Thoracic aorta (tissue), 2 donors: ENCODE measurements at places on chromosomes 11 and 22.

- no peak for DNase-seq
- no peak overlapping the region for H3K4me3 ChIP-seq
- H3K36me3 ChIP-seq = no peaks in the 10 kb centered on the region
- no peak overlapping the region for H3K27ac ChIP-seq
Observed at GRCh38 chr11:131645237-131645636, 274.8 kb downstream of the NTM start.

- peak overlapping the region; percentile 38 for H3K4me3 ChIP-seq
- DNase-seq = no peak
- H3K36me3 ChIP-seq = peaks cover 38% of the 10 kb centered on the region
- no peaks in the 10 kb centered on the region for H3K27me3 ChIP-seq
Observed at GRCh38 chr11:114080219-114080618, 20.7 kb downstream of the ZBTB16 start.

- H3K4me1 ChIP-seq = no peaks in the 10 kb centered on the region
- H3K36me3 ChIP-seq = no peaks in the 10 kb centered on the region
- no peak overlapping the region for H3K27ac ChIP-seq
- H3K4me3 ChIP-seq = no peak overlapping the region
Observed at GRCh38 chr11:68673306-68673945, 10.9 kb upstream of the GAL start.

DNA sequence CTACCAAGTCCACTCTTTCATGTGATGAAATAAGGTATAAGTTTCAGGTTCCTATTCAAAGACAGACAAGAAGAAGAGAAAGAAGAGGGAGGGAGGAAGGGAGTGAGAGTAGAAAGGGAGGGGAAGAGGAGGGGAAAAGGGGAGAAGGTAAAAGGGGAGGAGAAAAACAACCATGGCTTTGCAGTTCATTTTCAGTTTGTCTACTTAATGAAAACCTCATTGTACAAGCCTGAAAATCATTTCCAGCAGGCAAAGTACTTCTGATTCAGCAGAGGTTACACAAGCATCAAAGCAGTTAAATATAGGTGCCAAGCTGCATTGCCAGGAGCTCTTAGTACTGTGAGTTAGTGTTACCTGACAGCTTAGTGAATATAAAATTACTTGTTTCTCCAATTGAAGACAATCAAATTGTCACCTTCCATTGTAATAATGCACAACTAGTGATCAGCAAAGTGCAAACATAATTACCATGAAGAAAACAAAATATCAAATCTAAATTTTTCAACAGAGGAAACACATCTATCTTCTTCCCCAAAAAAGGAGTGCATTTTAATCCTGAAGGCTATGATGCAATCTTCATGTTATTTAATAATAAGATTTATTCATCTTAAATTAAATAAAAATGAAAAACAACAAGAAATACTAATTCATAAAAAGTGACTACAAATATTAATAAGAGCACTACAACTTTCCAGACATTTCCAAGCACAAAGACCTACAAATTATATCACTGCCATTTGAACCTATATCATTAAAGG is 8.2 kb downstream of the SOX6 start:
- H3K27me3 ChIP-seq = no peaks in the 10 kb centered on the region
- H3K36me3 ChIP-seq = no peaks in the 10 kb centered on the region
- DNase-seq = no peak

DNA sequence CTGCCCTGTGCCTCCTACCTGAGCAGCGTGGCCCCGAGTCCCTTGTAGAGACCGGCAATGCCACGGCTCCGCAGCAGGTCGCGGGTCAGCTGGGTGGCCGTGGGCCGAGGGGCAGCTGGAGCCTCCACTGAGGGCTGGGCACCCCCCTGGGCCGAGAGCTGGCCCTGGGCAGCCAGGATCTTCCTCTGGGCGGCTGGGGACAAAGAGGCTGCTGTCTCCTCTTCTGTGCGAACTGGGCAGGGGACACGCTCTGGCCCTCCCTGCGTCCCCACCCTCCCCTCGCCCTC is 2.6 kb upstream of the CEND1 start:
- no peak for DNase-seq
- no peak overlapping the region for H3K4me3 ChIP-seq
- H3K4me1 ChIP-seq = peaks cover 23% of the 10 kb centered on the region

DNA sequence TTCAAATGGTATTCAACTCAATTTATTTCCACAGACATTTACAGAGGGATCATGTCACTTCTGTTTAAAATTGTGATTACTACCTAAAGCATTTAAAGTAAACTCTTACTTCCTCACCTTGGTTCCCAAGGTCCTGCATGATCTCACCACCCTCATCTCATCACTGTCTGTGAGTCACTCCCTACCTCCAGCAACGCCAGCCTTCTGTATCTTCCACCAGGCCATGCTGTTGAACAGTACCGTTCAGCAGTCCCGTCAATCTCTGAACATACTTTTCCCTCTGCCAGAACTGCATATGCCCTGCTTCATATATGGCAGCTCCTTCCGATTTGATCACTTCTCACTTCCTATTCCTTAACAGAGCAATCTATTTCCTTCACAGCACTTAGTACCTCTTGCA is 2.0 kb downstream of the FBXO3 start:
- no peak overlapping the region for H3K27ac ChIP-seq
- no peak overlapping the region for H3K4me3 ChIP-seq
- H3K27me3 ChIP-seq = no peaks in the 10 kb centered on the region
- peaks cover 5% of the 10 kb centered on the region for H3K36me3 ChIP-seq

DNA sequence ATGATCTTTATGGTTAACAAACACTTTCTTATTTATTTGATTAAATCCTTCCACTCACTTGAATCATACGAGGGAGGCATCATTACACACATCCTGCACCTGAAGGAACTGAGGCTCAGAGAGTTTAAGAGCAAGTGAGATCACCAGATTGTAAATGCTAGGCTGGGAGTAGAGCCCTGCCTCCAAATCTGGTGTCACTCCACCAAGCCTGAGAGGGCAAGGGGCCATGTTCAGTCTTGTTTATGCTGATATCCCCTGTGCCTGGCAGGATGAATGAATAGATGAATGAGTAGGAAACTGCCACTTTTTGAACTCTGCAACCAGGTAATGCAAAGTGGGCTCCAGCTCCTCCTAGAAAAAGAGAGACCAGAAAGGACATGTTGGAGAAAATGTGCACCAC is 59.1 kb downstream of the RASSF10 start:
- H3K4me1 ChIP-seq = no peaks in the 10 kb centered on the region
- H3K4me3 ChIP-seq = no peak overlapping the region
- H3K36me3 ChIP-seq = no peaks in the 10 kb centered on the region

GRCh38 chr11:69304258-69304657 is 10.3 kb downstream of the MYEOV start:
- no peak overlapping the region for H3K27ac ChIP-seq
- H3K4me3 ChIP-seq = no peak overlapping the region

DNA sequence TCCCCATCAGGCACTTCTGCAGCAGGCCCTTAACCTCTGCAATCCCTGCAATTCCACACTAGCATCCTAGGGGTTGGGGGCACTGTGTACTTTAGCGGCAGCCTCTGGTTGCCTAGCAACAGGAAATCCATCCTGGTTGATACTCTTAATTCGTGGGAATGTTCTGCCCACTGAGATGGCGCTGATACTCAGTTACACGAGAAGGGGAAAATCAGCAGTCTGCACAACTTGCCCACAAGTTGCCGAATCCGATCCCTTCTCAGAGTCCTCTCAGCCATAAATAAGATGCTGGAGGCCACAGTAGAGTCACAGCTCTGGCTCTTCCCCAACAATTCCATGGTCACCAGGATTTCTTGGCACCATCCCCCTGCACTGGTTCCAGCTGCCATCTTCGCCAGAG is 57.6 kb upstream of the CRYBB3 start:
- no peaks in the 10 kb centered on the region for H3K27me3 ChIP-seq
- no peak overlapping the region for H3K4me3 ChIP-seq
- DNase-seq = no peak

DNA sequence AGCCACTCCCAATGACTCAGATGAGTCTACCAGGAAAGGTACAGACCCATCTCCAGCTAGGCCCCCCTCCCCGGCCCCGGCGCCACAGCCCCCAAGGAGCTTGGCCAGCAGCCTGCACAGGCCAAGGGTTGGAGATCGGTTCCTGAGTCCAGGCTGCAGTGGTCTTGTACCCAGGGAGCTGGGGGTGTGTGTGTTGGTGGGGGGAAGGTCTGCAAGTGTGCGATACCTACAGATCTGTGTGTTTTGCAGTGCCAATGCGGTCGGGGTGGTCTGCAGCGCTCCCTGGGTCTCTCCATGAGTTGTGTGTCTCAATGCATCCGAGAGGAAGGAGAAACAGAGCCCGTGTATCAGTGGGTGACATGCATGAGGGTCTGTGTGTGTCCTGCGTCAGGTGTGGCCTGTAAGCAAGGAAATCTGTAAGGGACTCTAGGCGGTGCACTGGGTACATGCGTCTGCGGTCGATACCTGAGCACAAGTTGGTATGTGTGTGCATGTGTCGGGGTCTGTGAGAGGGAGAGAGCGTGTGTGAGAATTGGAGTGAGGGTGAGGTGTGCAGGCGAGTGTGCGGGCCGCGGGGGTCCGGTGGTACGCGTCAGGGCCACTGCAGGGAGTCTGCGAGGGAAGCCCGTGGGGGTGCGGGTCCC is 645 bp downstream of the CDC42BPG start:
- H3K27ac ChIP-seq = no peak overlapping the region

DNA sequence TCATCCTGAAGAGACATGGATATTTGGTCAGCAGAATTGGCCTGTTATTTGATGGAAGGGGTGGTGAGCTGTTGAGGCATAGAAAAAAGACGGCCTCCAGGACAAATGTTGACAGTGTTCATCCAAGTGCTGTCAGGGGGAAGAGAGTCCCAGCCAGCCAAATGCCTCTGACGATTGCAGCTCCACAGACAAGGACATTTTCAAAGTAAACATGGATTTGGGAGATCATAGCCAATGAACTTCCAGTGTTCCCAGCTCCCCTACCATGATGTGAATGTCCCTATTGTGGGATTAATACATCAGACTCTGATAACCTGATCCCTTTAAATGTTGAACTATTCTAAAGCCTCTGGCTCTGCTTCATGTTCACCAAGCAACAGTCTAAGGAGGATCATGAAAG is 31.2 kb upstream of the PSMA1 start:
- no peaks in the 10 kb centered on the region for H3K36me3 ChIP-seq
- no peaks in the 10 kb centered on the region for H3K27me3 ChIP-seq
- no peak overlapping the region for H3K27ac ChIP-seq
- no peak overlapping the region for H3K4me3 ChIP-seq
- no peaks in the 10 kb centered on the region for H3K4me1 ChIP-seq

- H3K4me1 ChIP-seq = no peaks in the 10 kb centered on the region
- no peak overlapping the region for H3K27ac ChIP-seq
- no peaks in the 10 kb centered on the region for H3K27me3 ChIP-seq
- H3K36me3 ChIP-seq = no peaks in the 10 kb centered on the region
Observed at GRCh38 chr11:19447150-19447566, 206.4 kb upstream of the E2F8 start.

DNA sequence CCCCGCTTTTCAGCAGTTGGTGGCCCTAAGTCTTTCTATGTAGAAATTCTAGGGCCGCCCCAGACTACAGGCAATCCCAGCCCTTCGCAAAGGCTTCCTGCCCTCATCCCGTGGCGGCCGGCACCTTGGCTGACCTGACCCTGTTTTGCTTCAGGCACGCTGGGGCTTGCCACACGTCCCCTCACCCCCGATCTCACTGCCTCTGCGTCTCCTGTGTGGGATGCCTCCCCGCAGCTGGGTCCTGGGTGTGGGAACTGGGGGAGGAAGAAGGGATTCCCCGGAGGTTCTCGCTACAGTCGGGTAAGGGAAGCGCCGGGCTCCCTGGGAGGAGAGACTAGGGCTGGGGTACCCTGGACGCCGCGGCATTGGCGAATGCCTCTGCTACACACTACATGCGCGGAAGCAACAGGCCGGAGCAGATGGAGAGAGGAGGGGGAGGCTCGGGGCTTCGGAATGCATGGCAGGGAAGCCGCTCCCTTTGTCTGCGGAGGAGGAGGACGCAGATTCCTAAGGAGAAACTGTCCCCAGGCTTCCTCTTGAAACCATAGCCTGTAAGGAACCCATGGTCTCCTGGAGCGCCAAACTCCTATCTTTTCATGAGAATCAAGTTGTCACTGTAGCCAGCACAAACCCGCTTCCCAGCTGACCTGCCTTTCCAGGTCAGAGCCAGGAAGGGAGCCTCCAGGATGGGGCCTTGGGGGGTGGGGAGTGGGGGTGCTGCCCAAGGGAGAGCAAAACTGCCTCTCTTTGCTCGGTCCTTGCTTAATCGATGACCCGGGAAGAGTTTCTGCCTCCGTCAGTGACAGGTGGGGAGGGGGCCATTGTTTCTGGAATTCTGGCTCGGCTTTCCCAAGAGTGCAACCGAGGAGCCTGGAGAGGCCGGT is 1.4 kb downstream of the DTX4 start:
- no peaks in the 10 kb centered on the region for H3K4me1 ChIP-seq
- DNase-seq = no peak
- no peak overlapping the region for H3K27ac ChIP-seq
- H3K27me3 ChIP-seq = no peaks in the 10 kb centered on the region

DNA sequence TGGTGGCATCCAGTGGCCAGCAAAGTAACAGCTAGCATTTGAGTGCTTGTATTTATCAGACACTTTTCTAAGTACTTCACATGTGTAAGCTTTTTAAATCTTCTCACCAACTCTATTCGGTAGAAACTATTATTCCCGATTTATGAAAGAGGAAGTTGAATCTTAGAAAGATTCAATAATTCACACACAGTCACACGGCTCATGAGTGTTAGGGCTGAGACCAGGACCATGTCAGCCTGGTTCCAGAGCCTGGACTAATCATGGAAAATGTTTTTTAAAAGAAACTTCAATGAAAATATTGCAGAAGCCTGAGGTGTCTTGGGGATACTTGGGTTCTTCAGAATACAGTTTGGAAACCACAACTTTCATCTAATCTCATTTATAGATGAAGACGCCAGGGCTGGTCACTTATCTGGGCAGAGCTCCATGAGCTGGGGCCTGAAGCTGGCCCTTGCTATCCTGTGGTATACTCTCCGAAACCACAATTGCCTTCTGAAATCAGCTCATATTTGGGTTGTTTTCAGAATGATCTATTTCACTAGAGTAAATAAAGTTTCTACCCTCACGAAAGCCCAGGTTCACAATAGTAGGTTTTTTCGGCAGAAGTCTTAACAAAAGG is 4.3 kb upstream of the CRTAM start:
- H3K27ac ChIP-seq = no peak overlapping the region
- no peak overlapping the region for H3K4me3 ChIP-seq
- no peaks in the 10 kb centered on the region for H3K36me3 ChIP-seq
- H3K27me3 ChIP-seq = no peaks in the 10 kb centered on the region
- DNase-seq = no peak
- no peaks in the 10 kb centered on the region for H3K4me1 ChIP-seq

DNA sequence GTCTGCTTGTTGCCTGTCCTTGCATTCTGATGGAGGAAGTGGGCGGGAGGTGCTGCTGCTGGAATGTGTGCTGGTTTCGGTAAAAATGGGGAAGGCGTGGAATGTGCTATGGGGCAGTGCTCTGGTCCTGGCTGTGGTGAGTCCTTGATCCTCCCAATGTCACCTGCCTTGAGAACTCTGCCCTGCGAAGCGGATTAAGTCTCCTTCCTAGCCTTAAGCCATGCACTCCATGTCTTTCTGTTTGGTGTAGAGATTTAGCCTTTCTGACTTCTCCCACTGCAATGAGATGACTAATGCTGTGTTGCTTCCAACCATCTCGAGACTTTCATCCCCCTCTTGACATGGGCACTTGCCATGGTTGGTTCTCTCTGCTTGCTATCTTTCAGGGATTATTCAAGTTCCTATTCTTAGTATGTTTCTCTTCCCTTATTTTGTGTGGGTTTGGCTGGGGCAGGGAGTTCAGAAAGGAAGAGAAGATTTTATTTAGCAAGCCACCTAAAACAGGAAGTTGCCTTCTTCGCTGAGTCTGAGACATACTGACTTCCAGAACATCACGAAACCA is 687.9 kb downstream of the NTM start:
- H3K4me3 ChIP-seq = no peak overlapping the region
- H3K27me3 ChIP-seq = no peaks in the 10 kb centered on the region
- H3K27ac ChIP-seq = no peak overlapping the region
- no peaks in the 10 kb centered on the region for H3K4me1 ChIP-seq
